ENCODE measurements at places on chromosomes 7 and 10.

DNA sequence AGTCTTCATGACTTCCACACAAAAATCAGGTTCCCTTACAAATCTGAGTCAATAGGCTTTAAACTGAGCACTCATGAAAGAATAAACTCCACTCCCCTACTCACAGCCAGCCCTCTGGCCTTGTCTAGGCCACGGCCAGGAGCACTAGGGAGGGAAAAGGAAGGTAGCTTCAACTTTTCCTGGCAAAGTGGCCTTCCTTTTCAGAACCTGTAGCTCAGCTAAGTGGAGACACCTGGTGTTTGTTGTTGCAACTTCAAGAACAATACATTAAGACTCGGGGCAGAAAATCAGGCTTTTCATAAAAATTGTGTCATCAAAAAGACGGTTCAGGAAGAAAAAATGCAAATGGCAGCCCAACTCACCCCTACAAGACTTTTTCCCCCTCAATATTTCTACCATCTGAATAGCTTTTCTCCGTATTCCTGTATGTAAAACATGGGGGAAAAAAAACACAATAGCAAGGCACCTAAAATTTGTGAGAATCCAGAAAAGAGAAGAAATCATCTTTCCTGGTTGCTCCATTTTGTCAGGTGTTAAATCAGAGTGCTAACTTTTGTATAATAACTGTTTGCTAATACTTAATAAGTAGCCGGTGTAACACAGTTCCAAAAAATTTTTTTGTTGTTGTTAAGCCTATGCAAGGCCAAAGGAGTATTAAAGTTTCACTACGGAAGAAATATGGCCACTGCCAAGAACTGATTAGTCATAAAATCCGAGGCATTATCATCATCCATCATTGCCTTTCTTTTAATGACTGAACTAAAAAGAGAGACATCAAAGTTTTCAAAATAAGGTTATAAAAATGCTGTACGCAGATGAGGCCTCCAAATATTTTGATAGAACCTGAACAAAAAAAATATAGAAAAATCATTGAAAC lies 66.2 kb upstream of the ARID5B start:
- peak; percentile 65 for DNase-seq

DNA sequence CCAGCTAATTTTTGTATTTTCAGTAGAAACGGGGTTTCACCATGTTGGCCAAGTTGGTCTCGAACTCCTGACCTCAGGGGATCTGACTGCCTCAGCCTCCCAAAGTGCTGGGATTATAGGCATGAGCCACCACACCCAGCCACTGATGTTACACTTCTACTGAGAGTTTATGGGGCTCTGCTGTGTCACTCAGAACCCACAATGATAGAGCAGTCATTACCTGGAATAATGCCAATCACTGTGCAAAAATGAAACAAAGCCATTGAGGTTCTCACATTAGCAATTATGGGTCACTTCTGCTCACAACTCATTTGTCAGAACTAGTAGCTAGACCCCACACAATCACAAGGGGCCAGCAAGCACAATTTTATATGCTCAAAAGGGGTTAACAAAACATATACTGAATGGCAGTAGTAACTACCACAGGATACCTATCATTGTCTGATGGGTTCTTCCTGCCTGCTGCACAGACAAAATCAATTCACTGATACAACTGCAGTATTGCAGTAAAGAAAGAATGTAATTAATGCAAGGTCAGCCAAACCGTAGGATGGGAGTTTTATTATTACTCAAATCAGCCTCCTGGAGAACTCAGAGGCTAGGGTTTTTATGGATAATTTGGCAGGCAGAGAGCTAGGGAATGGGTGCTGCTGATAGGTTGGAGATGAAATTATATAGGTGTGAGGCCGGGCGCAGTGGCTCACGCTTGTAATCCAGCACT lies 72.1 kb upstream of the TRIM24 start:
- peak; percentile 83 for DNase-seq

- DNase-seq, result peak; percentile 7
Observed at GRCh38 chr10:114876169-114876568, 54.6 kb downstream of the FHIP2A start.

DNA sequence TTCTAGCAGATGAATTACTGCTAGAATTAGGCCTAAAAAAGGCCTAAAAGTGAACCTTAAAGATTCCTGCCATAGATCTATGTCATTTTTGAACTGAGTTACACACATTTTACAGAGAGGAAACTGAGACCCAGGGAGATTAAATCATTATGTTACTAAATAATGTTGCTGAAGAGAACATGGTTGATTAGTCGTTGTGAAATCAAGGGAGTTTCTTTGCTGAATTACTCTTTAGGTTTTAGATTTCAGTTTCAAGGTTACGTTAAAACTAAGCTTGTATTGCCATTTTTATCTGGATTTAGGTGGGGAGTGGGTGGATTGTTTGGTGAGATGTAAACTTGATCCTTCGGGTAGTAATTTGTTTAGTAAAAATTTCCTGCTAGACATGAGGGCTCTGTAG lies 21.3 kb downstream of the CDK14 start:
- DNase-seq, result no peak

GRCh38 chr10:133528296-133528844 lies 1.2 kb downstream of the CYP2E1 start:
- DNase-seq, result peak; percentile 30

- no peak for DNase-seq
Observed at GRCh38 chr10:35784751-35785150, 142.7 kb upstream of the FZD8 start.

Measured in common myeloid progenitor, CD34-positive (primary cell).